ENCODE measurements at places on chromosomes 11 and 22. TPM values are rescaled to one million over a fixed set of nuclear protein-coding genes. Genes with fewer than 3 reads are reported as not detected.

OR8D4 gene
- not detected for total RNA-seq

SCARF2 gene
- 18.8 TPM for total RNA-seq

LRRC10B gene
- total RNA-seq, result not detected

TYR gene
- total RNA-seq, result not detected

CHEK2 gene
- 21.7 TPM for total RNA-seq

ELMOD1 gene
- 0.83 TPM for total RNA-seq

OR52M1 gene
- total RNA-seq, result not detected

PKP3 gene
- 1.6 TPM for total RNA-seq

BBOX1 gene
- total RNA-seq, result 0.28 TPM

FGF3 gene
- not detected for total RNA-seq

GLYATL2 gene
- 0.71 TPM for total RNA-seq

IRF7 gene
- total RNA-seq, result 5.7 TPM

RIMBP3C gene
- 0.14 TPM for total RNA-seq

APOC3 gene
- not detected for total RNA-seq

SLC25A22 gene
- 12.3 TPM for total RNA-seq

NXF1 gene
- 9.7 TPM for total RNA-seq

CASP5 gene
- total RNA-seq, result 0.14 TPM

CCDC116 gene
- 0.18 TPM for total RNA-seq

SYT13 gene
- not detected for total RNA-seq

SEC14L2 gene
- 9.3 TPM for total RNA-seq

PATE2 gene
- total RNA-seq, result not detected

OR52H1 gene
- 0.43 TPM for total RNA-seq

TESMIN gene
- not detected for total RNA-seq

TRIM51 gene
- total RNA-seq, result not detected

FIBIN gene
- total RNA-seq, result 51.4 TPM

ARHGAP8 gene
- 0.28 TPM for total RNA-seq

OOSP4B gene
- total RNA-seq, result not detected

THY1 gene
- 200 TPM for total RNA-seq

GAL3ST3 gene
- 0.14 TPM for total RNA-seq

KDM4D gene
- 0.43 TPM for total RNA-seq

CBLIF gene
- total RNA-seq, result not detected

OR10A3 gene
- total RNA-seq, result not detected

HEPN1 gene
- total RNA-seq, result not detected

LRRC55 gene
- not detected for total RNA-seq

OR10D3 gene
- total RNA-seq, result not detected

KCTD17 gene
- 26.1 TPM for total RNA-seq

P2RX3 gene
- total RNA-seq, result not detected

ABCC8 gene
- not detected for total RNA-seq

SHISA8 gene
- total RNA-seq, result not detected

DNAJB7 gene
- total RNA-seq, result not detected

AHNAK gene
- total RNA-seq, result 488 TPM

UBQLN3 gene
- under 0.01 TPM for total RNA-seq

FAM180B gene
- total RNA-seq, result 0.09 TPM

Data from smooth muscle cell of bladder (primary cell).